Vagina (tissue), 2 donors: ENCODE measurements at places on chromosomes 5 and 9. TPM values are rescaled to one million over a fixed set of nuclear protein-coding genes. Genes with fewer than 3 reads are reported as not detected.

The IGFBPL1 gene
- not detected for total RNA-seq

The PKD2L2 gene
- total RNA-seq = not detected

The TOMM5 gene
- total RNA-seq = 70.7 TPM

The GLIPR2 gene
- total RNA-seq = 34.9 TPM

The IFNA21 gene
- total RNA-seq = not detected

- no peak for DNase-seq
Measured at GRCh38 chr5:117943541-117943940, 1044.8 kb downstream of the DTWD2 start.

DNA sequence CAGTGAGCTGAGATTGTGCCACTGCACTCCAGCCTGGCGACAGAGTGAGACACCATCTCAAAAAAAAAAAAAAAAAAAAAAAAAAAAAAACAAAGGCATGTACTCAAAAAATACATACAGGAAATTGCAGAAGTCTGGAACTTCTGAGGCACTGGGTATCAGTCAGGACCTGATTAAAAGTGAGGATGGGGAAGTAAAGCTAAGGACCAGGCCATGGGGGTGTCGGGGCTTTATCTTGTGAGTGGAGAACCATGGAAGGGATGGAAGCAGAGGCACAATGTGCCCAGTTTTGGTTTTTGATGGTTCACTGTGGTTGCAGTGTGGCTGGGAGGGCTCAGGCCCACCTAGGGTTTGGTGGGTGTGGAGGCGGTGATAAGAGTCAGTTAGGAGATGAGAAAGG is 212.7 kb upstream of the PIK3R1 start:
- DNase-seq = no peak
